ENCODE measurements at places on chromosomes 4 and X.

DNA sequence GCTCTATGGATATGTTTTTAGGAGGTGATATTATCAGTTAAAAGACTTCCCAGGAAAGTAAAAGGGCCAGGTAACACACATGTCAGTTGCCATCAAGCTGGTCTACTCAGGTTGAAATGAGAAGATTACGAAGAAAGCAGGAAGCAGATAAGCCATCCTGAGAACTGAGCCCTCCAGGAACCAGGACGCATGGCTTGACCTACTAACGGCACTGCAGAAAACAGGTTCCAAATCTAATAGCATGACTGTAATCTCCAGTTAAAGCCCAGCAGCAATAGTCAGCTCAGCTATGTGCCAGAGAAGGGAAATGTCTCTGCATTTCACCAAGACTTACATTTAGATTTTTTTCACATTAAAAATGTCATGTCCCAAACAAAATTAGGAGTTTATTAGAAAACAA lies 77.9 kb downstream of the APBB2 start:
- DNase-seq: no peak

- DNase-seq: no peak
Observed at GRCh38 chr4:42541647-42542046, 115.3 kb downstream of the ATP8A1 start.

- peak; percentile 76 for DNase-seq
Observed at GRCh38 chrX:119690921-119691716, 1.8 kb downstream of the SEPTIN6 start.

DNA sequence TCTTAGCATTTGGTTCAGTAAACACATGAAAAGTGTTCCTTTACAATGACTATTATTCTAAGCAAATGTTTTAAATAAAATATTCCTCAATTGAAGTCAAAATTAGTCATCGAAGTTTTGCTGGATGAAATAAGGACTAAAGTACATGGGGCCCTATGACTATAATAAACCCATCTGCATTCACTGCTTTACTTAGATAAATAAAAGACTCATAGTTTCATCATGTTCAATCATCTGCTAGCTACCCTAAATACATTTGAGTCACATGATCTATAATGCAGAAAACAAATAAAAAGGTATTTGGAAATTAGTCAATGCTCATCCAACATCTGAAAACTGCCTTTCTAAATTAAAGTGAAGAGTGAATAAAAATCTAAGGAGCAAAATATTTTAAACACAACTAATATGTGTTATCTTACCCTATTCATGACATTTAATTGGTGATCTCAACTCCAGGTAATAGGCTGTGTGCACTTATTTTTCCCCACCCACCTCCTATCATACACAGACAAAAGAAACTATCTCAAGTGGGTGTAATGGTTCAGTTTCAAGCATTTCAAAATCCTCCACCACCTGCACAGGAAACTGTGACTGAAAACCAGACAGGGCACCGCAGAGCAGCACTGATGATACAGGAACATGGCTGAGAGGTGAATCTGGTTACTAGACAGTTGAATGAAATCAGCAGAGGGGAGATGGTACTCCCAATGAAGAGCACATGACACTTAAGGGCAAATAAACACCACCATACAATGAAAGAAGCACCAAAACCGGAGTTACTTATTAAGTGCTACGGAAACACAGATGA lies 78.6 kb downstream of the CAMK2D start:
- peak; percentile 72 for DNase-seq

DNA sequence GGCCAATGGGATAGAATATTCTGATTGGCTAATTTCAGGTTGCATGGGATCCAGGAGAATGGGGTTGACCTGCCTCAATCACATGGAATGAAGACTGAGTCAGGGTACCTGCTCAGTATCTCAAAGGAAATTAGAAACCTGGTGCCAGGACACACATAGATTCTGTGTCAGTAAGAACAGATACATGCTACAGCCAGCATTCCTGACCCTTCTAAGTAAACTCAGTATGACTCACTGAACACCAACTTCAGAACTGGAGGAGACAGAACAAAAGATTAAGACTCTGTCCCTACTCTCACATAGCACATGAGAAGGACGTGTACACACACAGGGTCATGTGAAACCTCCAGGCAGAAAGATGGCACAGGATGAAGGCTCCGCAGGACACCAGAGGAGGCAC lies 54.5 kb downstream of the FAM184B start:
- no peak for DNase-seq
